ENCODE measurements at places on chromosomes 12 and 14. TPM values are rescaled to one million over a fixed set of nuclear protein-coding genes. Genes with fewer than 3 reads are reported as not detected.

Gene CACNA2D4
- 0.87 TPM for total RNA-seq

Gene MIP
- not detected for total RNA-seq

Gene GPHB5
- not detected for total RNA-seq

Gene RNASE7
- not detected for total RNA-seq

Gene CLEC4E
- not detected for total RNA-seq

Gene GATC
- total RNA-seq, result 20.5 TPM

Gene KERA
- not detected for total RNA-seq

Gene RD3L
- not detected for total RNA-seq

Gene VRTN
- not detected for total RNA-seq

Gene LRRIQ1
- 0.62 TPM for total RNA-seq

Gene TBC1D30
- total RNA-seq, result 0.87 TPM

Gene HVCN1
- total RNA-seq, result 7.9 TPM

Gene SLC7A8
- total RNA-seq, result 21.5 TPM

Gene NANOG
- not detected for total RNA-seq

Gene CRACR2A
- 8.3 TPM for total RNA-seq

Gene CCDC196
- total RNA-seq, result not detected

Gene HNF1A
- not detected for total RNA-seq

Gene SERPINA1
- 0.22 TPM for total RNA-seq

Gene LRRK2
- total RNA-seq, result 9.6 TPM

Gene UNC79
- total RNA-seq, result under 0.01 TPM

Gene SMCO3
- total RNA-seq, result 0.11 TPM
